CD4-positive, alpha-beta T cell treated with Interleukin-15 for 4 hours (primary cell): ENCODE measurements at places on chromosomes 3 and 15.

DNA sequence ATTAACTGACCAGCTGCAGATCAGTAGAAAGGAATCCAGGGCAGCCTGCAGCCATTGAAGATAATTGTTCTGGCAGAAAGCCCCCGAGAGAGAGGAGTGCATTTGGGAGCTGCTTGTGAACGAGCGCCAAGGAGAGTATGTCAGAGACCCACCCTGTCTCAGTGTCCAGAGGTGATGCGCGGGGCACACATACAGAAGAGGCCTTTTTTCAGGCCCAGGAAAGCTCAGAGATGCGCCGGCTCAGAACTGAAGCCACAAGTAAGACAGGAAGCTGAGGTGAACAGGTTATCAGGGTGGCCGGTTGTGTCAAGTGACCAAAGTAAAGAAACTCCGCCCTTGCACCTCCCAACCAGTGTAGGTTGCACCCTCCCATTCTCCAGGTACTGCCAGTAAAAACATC lies 59.8 kb upstream of the HEG1 start:
- no peak for DNase-seq

GRCh38 chr15:58523634-58524033 lies 91.8 kb downstream of the LIPC start:
- no peak for DNase-seq

DNA sequence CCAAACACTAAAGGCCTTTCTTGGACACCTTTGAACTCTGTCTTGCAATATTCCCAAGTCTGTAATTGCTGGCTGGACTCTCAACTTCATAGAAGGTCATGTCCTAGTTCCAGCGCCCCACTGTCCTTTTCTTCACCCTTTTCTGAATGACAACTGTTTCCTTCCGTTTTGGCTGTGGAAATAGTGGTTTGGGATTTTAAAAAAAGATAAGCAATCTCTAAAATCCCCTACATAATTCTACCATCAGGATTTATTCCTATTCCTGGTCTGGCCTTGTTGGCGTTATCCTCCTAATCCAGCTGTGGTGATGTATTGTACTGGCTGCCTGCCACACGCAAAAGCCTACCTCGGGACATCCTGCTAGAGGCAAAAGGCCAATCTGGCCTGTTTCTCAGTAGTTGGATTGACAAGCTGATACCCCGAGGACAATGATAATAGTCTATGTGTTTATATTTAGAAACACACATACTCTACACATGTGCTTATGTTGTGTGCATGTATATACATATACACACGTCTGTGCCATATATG lies 440.3 kb upstream of the DPH6 start:
- no peak for DNase-seq

DNA sequence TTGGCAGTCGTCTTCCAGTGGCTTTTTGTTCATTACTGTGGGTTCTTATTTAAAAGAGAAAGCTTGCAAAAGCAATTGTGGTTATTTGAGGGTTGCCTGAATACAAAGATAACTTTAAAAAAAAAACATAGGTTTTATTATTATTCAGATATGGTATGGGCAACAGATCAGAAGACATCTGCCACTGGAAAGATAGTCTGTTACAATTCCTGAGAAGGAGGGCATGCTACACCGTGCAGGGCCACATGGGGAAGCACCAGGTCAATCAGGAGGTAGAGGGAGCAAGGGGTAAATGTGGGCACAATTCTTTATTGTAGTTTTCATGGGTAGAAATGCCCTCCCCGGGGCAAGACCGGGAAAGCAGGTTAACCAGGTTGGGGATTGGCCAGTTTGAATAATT lies 46.5 kb downstream of the BBS4 start:
- no peak for DNase-seq

DNA sequence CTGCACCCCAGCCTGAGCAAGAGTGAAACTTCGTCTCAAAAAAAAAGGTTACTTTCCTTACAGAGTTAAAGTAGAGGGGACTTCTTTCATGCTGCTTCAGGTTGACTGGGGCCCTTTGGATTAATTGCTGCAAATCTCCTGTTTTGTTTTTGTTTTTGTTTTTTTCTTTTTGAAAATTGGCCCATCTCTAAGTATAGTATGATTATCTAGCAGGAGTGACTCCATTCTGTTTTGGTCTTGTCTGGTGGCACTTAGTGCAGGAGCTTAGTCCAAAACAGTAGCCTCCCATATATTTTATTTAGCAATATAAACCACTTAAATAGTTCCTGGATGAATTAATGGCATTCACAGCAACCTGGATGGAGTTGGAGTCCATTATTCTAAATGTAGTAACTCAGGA lies 113.0 kb downstream of the RPL22L1 start:
- DNase-seq = no peak

- peak; percentile 19 for DNase-seq
These were observed 49.5 kb downstream of the CCDC12 start for GRCh38 chr3:46926871-46927717.

DNA sequence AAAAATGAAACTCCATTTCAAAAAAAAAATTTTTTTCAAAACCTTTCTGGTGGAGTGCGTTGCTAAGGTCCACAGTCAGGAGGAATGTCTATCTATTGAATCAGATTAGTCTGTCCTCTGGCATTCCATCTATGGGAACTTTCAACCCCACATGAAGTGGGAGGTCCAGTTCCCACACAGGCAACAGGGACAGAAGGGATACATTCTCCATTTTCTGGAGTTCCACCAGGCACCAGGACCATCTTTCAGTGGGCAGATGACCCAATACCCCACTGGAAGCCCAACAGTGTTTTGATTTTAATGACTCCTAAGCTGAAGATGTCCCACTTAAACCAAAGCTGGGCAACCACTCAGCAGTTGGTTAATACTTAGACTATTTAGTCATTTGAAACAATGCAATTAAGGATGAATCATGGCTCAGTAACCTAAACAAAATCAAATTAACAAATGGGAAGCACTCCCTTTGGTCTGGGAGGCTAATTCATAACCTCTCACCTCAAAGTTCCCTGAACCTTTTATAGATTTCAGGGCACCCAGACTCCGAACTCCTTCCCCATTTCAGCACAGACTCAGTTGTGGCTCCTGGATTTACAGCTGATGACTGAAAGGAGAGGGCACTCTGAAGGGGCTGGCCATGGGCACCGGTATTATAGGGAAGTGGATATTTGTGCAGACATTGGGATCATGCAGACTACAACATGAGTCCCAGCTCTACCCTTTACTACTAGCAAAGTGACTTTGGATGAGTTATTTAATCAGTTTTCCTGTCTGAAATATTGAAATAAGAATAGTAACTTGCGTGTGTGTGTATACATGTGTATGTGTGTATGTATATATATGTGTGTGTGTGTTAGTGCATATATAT lies 264.3 kb upstream of the LRTM1 start:
- DNase-seq = no peak

DNA sequence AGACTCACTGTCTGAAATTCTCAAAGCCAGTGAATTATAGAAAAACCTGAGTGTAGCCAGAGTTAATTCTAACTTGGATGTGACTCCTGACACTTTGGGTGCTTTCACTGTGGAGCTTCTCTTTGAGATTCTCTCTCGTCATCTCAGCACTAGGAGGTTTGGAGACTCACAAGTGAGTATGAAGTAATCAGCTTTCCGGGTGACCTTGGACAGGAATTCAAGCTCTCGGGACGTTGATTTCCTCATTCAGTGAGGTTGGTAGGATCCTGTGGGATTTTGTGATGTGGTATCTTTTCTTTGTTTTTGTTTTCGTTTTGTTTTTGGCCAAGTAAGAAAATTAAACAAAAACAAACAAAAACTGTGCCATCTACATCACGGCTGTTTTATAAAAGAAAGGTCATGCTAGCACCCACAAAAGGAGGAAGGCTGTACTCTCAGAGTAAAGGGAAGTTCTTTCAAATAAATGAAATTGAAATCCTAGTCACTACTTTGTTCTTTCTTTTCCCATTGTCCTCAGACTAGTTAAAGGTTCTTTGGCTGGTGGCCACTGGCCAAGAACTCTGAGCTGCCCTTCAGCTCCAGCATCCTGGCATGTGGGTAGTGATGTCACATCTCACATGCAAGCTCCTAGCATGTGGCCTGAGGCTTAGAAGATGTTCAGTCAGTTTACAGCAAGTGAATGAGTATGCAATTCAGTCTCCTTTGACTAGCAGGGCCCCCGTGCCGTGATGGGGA lies 263.3 kb upstream of the TPM1 start:
- no peak for DNase-seq

- no peak for DNase-seq
These were observed 17.8 kb upstream of the MUC13 start for GRCh38 chr3:124952282-124952855.

DNA sequence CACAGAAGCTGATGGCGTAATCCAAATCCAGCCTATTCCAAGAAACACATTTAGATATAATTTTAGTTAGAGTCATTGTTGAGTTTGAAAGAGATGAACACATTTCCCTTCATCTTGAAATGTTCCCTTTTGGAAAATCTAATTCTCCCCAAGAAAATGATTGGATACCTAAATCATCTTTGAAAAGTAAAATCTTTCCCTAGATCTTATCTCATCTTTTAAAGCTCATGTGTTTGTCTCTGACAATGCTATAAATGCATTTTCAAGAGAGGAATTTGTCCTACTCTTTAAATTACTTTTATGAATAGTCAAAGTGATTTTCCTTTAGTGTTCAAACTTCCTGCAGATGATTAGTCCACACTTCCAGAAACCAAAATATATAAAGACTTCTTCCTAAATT lies 82.6 kb upstream of the CNTN6 start:
- no peak for DNase-seq

DNA sequence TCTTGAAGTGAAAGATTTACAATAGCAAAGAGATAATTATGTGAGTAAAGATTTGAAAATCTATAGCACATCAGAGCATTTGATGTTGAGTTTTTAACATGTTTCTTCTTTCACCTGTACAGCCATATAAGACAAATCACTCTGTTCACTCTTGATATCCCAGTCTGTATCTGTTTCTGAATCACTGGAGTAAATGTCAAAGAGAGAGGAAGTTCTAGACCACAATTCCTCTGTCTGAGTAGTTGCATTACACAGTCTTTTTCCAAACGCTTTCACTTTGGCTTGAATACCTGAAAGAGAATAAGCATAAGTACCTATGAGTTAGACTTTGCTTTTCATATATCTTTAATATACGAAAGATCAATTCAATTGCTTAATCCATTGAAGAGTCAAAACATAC lies 9.9 kb downstream of the THAP10 start:
- DNase-seq = no peak

DNA sequence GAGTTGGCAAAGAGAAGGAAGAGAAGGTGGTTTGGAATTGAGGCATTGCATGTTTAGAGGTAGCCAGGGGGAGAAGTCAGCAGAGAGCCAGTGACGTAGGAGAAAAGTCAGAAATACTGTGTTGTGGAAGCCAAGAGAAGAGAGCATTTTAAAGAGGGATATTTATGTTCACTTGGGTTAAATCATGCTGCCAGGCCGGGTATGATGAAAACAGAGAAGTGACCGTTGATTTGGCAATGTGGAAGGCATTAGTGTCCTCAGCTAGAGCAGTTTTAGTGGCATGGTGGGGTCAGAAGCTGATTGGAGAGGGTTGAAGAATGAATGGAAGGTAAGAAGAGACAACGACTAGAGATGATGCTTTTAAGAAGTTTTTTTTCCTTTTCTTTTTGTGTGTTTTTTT lies 24.5 kb downstream of the RASA2 start:
- no peak for DNase-seq

GRCh38 chr3:10160925-10161324 lies 3.8 kb upstream of the IRAK2 start:
- DNase-seq = no peak

DNA sequence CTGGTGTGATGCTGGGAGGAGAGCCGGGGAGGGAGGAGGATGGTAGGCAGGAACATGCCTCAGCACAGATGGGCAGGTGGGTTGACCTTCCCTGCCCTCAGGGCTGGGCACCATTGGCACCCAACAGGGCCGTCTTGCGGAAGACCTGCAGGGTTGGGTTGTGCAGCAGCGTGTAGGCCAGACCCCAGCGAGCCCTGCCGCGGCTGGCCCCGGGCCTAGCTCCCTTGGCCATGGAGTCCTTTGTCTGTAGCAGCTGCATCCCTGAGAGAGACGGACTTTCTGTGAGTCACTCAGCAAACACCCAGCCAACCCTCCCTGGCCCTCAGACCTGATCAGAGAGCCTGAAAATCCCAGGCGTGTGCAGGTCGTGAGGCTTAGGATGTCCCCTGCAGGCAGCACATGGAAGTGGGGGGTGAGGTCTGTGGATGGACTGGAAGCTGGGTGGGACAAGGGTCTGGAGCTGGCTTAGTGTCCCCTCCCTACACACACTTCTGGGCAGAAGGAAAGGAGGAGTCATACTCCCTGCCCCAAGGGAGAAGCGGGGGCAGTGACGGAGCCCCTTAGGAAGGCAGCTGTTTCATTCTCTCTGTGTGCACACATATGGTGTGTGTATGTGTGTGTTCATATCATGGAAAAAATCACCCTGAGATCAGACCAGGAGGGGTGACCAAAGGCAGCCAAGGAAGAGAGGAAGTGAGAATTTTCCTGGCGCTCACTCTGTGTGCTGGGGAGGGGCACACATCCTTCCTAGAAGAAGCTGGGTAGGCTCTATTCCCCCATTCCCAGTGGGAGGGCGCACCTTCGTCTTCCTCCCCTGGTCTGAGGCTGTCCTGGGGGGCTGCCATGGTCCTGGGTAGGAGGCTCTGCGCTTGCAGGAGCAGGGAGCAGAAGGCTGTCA lies 6.7 kb downstream of the ISLR start:
- no peak for DNase-seq

- DNase-seq = no peak
These were observed 29.2 kb upstream of the LIMD1 start for GRCh38 chr3:45565342-45565741.

DNA sequence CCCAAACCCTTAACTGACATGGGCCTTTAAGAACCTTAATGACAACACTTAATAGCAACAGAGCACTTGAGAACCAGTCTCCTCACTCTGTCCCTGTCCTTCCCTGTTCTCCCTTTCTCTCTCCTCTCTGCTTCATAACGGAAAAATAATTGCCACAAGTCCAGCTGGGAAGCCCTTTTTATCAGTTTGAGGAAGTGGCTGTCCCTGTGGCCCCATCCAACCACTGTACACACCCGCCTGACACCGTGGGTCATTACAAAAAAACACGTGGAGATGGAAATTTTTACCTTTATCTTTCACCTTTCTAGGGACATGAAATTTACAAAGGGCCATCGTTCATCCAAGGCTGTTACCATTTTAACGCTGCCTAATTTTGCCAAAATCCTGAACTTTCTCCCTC lies 49.9 kb downstream of the PGPEP1L start:
- DNase-seq = no peak

DNA sequence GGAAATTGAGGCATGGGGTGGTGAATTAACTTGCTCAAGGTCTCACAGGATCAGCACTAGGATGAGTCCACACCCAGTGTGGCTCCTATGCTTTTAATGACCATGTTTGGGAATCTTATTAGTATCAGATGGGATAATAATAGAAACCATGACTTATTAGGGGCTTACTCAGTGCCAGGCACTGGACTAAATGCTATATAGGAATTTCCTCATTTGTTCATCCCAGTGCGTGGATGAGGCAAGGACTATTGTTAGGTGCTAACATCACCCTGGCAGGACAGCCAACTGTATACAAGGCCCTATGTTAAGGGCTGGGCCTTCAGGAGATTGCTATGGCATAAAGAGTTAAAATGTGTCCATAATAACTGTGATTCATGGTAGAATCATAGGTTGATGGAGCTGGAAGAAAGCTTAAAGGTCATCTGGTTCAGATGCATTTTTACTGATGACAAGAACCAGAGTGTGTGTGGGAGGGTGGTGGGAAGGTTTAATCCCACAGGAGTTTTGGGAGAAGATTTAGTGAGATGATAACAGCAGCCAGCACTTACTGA lies 4.7 kb upstream of the FEM1B start:
- no peak for DNase-seq
